Activated CD4-positive, alpha-beta memory T cell treated with anti-CD3 and anti-CD28 coated beads, Interleukin-2, amount 10 ng/mL, durations not matched to agents 7 days and 5 days (primary cell): ENCODE measurements at places on chromosomes 3 and 15.

GRCh38 chr3:115512565-115513415, 110.5 kb upstream of the GAP43 start:
- DNase-seq = no peak

DNA sequence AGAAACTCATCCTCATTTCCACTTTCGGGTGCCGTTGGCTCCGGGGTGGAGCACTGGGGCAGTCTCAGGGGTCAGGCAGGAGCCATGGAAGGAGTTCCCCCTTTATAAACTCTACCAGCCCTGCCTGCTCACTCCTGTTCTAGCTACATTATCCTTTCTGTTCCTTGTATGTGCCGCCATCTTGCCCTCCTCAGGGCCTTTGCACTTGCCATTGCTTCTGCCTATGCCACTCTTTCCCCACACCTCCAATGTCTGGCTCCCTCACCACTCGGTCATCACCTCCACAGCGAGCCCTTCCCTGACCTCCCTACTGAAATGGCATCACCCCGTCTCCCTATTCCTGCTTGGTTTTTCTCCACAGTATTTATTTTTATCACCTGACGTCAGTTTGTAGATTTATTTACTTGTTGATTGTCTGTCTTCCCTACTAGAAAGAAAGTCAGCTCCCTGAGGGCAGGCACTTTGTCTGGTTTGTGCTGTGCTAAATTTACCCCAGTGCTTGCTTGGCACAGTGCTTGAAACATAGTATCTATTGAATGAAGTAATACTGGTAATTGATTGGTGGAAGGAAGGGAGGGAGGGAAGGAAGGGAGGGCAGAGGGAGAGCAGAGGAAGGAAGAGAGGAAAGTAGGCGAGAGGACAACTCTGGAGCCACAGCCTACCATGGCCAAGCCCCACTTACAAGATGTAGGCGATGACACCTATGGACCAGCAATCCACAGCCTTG, 8.8 kb downstream of the CAMK1 start:
- no peak for DNase-seq

DNA sequence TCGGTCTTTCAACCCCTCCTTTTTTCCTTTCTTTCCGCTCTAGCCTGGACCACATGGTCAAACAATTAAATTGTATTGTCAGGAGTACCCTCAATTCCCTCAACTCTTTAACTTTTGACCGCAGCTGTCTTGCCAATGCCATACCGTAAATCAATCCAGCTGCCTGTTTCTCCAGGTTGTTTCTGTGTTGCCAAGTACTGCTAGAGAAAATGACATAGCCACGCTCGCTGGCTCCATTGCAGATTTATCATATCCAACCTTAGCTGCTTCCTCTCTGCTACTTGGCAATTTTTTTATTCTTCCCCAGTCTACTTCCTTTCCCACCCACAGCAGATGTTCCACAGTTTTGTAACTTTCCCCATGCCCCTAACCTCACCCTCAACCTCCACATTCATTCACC, 60.0 kb downstream of the ZNF385D start:
- DNase-seq = no peak

GRCh38 chr3:28348629-28349468, at the start of the genes AZI2 and ZCWPW2:
AZI2 (minus strand) TSS chr3:28348824; CDS start chr3:28340617, 8,207 bp downstream.
ZCWPW2 (plus strand) TSS chr3:28348721; CDS start chr3:28413069, 64,348 bp downstream.
- peak; percentile 94 for DNase-seq

GRCh38 chr3:13013566-13013965, 59.7 kb downstream of the IQSEC1 start:
- no peak for DNase-seq

GRCh38 chr15:60460931-60461330, 18.0 kb downstream of the ICE2 start:
- no peak for DNase-seq

GRCh38 chr15:100890051-100890720, 10.6 kb downstream of the ALDH1A3 start:
- no peak for DNase-seq

DNA sequence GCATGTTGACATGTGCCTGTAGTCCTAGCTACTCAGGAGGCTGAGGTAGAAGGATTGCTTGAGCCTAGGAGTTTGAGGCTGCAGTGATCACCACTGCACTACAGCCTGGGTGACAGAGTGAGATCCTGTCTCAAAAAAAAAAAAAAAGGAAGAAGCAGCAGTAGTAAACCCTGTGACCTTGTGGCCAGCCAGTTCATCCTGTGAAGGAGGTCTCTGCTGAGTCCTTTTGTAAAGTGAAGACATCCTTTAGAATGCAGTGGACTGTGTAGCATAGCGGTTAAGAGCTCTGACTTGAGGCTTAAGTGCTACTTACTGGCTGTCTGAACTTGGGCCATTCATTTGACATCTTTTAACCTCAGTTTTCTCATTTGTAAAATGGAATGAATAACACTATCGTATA, 8.3 kb downstream of the EXOSC7 start:
- DNase-seq = no peak
